ENCODE measurements at places on chromosomes 2 and 18.

DNA sequence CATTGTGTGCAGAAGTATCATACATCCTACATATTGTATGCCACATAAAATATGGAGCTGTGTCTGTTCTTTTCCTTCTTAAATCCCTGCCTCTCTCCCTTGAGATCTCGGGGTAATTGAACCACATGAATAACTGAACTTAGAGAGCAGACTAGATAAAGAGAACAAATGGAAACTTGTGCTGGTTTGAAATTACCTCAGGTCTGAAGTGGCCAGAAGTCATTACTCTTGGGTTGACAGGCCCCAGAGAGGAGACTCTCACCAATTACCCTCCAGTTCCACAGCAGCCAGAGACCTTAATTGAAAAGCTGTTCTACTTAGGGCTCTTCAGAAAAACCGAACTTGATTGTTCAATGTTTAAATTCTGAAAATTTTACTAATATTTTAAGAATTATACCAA lies 5.0 kb upstream of the ADAM17 start:
- no peak for DNase-seq

DNA sequence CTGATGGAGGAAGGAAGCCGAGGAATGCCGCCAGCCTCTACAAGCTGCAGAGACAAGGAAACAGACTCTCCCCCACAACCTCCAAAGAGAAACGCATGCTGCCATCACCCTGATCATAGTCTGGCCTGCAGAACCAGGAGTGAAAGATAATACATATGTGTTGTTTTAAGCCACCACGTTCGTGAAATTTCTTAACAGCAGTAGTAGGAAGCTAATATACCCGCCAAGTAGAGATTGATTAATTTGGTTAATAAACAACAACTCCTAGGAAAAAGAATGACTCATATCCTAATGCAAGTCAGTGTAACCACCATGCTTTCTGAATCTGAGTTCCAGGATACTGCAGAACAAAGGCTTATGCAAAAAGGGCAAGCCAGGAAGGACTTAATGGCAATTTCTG lies 36.6 kb downstream of the LONRF2 start:
- no peak for DNase-seq

GRCh38 chr18:33556846-33557245 lies 21.2 kb upstream of the ASXL3 start:
- no peak for DNase-seq

- DNase-seq, result no peak
Measured at GRCh38 chr2:170820757-170821530, 4.3 kb downstream of the GAD1 start.

GRCh38 chr2:8611700-8612099 lies 70.2 kb upstream of the ID2 start:
- DNase-seq, result no peak

DNA sequence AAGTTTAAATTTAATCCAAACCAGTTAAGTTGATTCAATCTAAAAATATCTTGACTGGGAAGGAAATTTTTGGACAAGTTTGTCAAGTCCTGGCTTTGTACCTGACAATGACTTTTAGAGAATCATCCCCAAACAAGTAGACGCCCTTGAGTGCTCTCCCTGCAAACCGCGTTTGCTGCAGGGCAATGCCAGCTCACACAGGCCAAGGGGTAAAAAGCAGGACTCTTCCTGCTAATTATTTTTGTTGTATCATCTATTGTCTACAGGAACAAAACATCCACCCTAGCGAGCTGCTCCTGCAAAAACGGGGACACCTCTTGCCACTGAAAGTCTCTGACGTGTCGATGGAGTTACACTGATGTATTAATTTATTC lies 10.9 kb downstream of the ID2 start:
- no peak for DNase-seq
